ENCODE measurements at places on chromosomes 7 and 10.

DNA sequence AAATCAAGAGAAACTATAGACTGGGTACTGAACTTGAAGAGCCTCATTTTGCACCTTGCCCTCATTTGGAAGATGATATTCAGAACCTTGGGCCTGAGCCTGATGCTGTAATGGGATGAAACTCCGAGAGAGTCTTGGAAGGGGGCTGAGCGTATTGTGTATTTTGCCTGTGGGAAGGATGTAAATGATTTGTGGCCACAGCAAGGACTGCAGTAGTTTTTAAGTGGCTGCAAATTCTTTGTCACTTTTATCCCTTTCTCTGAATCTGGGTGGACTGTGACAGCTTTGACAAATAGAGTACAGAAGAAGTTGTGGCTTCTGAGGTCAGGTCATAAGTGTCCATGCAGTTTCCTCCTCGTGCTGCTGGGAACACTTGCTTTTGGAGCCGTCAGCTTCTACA lies 221.2 kb downstream of the ADRA2A start:
- DNase-seq, result no peak

DNA sequence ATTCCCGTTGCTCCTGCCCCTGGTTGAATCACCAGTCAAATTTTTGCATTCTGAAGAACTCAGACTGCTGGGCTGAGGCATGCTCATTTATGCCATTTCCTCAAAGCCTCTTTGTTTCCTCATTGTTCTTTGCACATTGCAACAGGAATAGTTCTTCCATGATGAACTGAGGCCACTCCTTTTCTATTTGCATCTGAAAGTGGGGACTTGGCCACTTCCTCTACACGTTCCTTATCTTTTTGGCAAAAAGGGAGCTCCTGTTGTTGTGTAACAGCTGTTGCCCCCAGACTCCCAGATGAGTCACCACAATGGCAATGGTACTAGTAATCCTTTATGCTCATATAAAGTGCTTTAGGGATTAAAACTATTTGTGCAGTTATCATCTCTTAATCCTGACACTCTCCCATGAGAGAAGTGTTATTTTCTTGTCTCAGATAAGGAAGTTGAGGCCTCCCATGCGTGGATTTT lies 20.1 kb upstream of the ITPRID1 start:
- no peak for DNase-seq

GRCh38 chr7:151738925-151739324 lies 138.0 kb downstream of the PRKAG2 start:
- DNase-seq, result no peak

GRCh38 chr7:103989200-103989784 lies at the start of gene RELN:
Gene RELN (minus strand): TSS chr7:103989658. CDS start chr7:103989356, 302 bp downstream.
- DNase-seq, result peak; percentile 94

DNA sequence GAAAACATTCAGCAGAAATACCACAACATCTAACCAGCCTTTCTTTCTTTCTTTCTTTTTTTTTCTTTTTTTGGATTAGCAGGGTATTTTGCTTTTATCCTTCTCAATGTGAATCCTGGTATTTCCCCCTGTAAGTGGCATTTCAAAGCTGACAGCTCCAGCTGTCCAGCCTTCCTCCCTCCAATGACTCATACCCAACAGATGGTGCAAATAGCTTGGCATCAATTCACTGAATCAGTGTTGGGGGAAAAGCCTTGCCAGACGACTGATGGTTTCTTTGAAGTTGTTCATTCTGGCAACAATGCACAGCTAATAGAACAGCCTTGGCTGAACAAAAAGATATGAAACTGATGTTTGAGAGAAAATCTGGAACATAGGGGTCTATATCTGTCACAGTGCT lies 316.8 kb upstream of the STEAP1 start:
- DNase-seq, result peak; percentile 6

GRCh38 chr10:76036962-76037361 lies 605.5 kb downstream of the LRMDA start:
- DNase-seq, result no peak

GRCh38 chr7:603152-603951 lies 83.7 kb upstream of the PDGFA start:
- DNase-seq, result no peak

GRCh38 chr7:81487516-81487915 lies 282.3 kb downstream of the HGF start:
- DNase-seq, result no peak

GRCh38 chr10:62047960-62048383 lies 146.5 kb downstream of the ARID5B start:
- no peak for DNase-seq

DNA sequence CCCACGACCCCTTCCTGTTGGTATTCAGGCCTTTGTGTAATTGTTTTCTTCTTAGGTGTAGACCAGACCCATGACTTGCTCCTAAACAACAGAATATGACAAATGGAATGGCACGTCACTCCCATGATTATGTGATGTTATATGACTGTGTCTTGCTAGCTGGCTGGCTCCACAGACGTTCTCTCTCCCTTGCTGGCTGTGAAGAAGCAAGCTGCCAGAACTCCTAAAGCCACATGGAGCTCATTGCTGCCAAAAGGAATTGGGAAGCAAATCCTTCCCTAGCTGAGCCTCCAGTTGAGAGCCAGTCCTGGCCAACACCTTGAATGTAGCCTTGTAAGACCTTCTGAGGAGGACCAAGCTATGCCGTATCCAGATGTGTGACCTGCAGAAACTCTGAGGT lies 74.2 kb downstream of the RAB18 start:
- no peak for DNase-seq

DNA sequence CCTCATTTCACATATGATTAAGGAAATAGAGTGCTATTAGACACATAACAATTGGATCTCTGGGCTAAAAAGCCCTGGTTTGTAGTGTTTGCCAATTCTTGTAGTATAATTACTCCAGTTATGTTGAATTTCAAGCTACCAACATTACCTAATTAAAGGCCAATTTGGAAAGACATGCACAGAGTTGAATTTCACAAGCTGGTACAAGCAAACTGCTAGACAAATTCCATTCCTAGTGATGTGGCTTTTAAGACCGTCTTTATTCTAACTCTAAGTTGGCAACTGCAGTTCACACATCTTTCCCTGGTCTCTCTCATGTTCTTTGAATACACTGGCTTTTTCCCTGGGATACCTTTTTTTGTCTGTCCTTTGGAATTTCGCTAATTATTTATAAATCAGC lies 384.1 kb upstream of the CNTNAP2 start:
- no peak for DNase-seq
